CD4-positive, CD25-positive, alpha-beta regulatory T cell (primary cell): ENCODE measurements at places on chromosomes 1 and 21.

DNA sequence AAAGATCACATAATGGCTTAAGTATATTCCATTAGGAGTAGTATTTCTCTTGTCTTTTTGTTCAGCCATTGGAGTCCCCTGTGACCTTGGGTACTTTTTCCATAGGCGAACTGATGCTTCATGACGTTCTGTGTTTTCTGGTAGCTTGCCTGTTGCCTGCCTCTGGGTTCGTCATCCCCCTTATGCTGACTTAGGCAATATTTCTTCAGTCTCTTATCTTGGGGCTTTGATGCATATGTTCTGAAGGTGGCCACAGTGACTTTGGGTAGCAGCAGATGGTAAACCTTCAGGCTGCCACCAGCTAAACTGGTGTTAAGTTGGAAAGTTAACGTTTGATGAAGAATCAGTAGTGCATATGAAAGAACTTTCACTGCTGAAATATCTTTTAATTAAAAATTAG is 170.2 kb downstream of the RPS6KC1 start:
- no peak for DNase-seq

GRCh38 chr1:224867715-224868114 is 61.8 kb upstream of the DNAH14 start:
- DNase-seq = no peak

GRCh38 chr1:166020210-166020609 is 146.6 kb downstream of the FAM78B start:
- no peak for DNase-seq

DNA sequence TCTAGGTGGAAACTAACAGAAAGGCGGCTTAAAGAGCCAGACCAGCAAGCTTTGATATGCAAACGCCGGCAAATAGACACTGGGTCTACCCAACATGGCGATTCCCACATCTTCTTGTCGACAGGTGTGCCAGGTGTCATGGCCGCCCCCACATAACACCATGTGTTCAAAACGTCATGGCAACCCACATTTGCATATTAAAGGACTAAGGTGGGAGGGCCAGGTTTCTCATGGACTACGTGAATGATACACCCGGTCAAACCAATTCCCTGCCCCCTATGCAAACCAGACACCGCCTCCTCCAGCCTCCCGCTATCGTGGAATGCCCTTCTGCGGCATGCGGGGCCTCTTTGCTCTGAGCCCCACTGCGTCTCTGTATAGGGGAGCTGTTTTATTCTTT is 41.3 kb downstream of the ICOSLG start:
- no peak for DNase-seq

- no peak for DNase-seq
Measured at GRCh38 chr1:225451840-225452515, 24.1 kb upstream of the LBR start.

- no peak for DNase-seq
Measured at GRCh38 chr1:186188736-186189135, 186.3 kb downstream of the TPR start.

DNA sequence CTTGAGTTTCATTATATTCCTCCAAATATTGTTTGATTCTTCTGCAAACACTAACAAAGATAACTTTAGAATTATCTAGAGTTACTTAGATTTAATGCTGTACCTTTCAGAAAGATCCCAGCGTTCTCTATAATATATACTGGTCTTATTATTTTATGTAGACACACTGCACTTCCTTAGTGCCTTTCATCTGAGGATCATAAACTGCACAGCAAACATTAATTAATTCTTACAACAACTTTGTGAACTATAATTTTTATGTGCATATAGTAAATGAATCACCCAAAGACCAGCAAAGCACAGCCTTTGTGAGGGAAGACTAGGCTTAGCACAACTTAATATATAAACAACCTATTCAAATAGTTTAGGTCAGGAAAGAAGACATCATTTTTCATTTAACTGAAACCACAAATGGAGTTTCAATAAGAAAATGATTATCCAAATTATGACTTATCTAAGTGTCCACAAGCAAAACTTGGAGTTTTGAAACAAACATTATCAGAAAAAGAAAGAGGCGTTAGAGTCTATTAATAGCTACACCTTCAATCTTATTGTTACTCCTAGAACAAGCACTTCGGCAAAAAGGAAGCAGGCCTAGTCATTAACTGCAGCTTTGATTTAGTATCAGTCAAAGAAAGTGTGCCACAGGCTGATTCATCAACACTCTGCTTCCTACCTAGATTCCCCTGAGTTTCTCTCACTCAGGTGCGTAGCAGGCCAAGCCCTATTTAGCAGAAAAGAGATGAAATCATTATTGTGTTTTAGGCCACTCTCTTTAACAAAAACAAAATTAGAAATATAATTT is 22.5 kb upstream of the RC3H1 start:
- DNase-seq = no peak

DNA sequence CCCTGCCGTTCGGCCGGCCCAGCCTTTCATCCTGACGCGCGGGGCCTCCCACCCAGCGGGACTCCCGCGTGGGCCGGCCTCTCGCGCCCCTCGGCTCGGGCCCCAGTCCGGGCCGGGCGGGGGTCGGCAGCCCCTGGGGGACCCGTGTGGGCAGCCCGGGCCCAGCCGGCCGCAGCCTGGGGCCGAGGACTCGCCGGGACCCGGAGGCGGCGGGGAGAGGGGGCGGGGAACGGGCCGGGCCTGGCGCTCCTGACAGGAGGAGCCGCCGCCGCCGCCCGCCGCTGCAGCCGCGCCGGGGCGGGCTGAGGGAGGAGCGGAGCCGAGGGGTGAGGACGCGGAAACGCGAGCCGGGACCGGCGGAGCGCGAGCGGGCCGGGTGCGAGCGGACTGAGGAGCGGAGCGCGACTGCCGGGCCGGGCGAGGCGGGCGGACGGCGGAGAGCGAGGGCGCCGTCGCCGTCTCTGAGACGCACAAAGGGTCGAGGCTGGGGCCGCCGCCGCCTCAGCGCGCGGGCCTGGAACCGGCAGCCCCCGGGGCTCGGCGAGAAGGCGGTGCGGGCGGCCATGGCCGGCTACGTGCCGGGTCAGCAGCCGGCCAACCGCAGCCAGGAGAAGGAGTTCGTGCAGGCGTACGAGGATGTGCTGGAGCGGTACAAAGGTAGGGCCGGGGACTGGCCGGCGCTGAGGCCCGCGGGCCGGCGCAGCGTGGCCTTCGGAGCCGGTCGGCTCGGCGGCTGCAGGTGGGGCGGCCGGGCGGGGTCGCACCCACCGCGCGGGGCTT is 79.1 kb downstream of the NDUFS5 start:
- DNase-seq = peak; percentile 50

DNA sequence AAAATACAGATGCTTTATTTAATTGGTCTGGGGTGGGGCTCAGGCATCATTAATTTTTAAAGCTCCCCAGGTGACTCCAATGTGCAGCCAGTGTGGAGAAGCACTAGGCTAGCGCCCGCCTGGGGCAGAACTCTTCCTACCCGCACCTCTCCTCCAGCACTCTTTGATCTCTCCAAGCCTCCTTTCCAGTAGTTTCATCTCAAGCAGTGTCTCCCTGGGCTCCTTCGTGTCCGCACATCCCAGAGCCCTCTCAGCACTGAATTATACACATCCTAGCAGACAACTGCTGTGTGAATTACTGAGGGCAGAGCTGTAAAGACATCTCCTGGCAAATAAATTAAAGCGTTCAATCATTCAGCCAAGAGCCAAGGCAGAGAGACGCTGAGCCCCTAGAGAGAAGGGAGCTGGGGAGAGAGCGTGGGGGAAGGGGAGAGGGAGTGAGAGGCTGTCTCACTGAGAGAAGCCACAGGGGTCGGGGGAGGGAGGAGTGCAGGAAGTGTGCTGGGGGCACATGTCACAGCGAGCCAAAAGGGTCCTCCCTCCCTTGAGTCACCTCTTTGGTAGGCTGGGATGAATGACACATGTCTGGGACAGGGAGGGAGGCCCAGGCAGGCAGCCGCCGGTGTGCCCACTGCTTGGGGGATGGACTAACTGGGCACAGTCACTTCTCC is 21.0 kb upstream of the PARP1 start:
- no peak for DNase-seq

DNA sequence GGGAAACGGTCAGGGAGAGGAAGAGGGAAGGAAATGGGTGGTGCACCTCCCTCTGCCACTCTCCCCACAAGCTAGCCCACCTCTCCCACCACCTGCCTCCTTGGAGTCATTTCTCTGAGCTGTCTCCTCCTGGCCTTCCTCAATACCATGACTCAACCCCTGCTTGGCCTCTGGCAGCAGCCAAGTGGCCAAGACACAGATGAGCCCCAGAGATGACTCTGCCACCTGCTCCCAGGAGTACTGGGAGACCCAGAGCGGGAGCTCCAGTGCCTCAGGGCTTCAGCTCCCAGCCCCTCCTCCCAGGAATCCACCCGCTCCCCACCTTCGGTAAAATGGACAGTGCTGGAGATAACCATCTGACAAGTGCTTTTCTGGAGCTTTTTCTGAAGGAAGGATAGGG is 2.6 kb downstream of the S100A16 start:
- DNase-seq = no peak

DNA sequence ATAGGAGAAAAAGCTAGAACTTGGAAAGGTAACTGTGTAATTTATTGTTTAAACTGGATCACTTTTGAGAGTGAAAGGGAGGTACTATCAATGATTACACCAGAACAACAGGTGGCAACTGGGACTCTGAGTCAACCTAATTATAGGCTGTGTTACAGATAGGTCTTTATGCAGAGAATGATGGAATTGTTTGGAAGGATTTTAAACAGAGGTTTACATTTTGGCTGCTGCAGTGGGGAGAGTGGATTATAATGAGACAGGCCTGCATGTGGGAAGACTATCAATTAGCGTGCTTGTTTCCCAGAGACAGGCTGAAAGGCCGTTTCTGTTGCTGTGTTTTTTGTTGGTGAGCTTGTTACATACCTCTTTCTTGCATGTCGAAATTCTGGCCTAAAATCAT is 432.9 kb downstream of the PLA2G4A start:
- DNase-seq = no peak

GRCh38 chr1:164272156-164272555 is 286.8 kb upstream of the PBX1 start:
- no peak for DNase-seq

DNA sequence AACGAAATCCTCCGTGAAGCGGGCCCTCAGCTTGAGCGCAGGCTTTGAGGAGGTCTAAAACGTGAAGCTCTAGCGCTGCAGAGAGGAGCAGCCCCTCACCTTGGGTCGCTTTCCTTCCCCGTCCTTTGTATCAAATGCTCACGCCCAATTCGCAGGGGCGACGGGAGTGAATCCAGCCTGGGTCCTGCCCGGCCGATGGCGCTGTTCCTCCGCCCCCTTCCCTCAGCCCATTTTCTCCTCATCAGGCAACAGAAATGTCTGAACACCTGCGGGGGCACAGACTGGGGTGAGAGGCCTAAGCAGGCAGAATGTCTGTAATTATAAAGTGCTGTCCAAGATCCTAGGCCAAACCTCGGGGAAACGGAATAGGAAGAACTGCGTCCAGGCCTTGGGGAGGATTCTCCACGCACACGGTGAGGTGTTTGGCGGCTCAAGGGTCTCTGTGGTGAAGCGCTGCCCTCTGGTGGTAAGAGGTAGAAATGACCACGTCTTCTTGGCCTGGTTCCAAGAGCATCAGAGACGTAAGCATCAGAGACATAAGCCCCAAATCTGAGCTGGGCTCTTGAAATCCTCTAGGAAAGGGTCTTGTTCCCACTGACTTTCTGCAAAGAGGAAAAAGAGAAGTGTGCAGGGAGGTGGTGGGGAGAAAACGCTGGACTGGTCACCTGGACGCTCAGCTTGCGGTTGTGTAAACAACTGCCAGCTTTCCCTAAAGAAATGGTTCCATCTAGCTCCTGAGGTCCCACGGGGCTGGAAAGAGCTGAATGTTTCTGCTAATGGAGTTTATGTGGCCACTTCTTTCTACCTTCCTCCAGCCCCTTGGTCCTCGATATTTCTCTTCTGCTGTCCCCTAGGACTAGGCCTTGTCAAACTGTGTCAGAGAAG is 92.1 kb upstream of the CD53 start:
- DNase-seq = peak; percentile 81
